ENCODE measurements at places on chromosomes 12 and 14.

- DNase-seq: no peak
Observed at GRCh38 chr14:21933681-21934080, 260.1 kb upstream of the OR4E1 start.

- DNase-seq: no peak
Observed at GRCh38 chr14:58078068-58078467, 73.9 kb downstream of the ARMH4 start.

DNA sequence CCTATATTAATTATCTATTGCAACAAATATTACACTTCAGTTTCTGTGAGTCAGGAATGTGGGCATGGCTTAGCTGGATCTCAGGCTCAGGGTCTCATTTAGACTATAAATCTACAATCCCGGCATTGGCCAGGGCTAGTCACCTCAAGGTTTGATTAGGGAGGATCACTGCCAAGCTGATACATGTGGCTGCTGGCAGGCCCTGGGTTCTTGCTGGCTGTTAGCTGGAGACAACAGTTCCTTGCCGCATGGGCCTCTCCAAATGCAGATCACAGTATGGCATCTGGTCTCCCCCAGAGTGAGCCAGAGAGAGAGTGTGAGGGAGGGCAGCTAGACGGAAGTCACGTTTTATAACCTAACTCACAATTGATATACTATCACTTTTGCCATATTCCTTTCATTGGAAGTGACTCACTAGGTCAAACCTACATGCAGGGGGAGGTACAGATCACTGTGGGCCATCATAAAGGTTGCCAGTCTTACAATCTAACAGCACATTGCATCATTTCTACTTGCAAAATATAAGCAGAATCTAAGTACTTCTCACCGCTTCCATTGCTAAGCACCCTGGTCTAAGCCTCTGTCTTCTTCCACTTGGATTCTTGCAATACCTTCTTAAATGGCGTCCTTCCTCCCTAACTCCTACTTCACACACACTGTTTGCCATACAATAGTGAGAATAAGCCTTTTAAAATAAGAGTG is 174.0 kb upstream of the ARHGAP5 start:
- DNase-seq: no peak

- DNase-seq: no peak
Observed at GRCh38 chr14:35858521-35859209, 32.5 kb downstream of the BRMS1L start.

DNA sequence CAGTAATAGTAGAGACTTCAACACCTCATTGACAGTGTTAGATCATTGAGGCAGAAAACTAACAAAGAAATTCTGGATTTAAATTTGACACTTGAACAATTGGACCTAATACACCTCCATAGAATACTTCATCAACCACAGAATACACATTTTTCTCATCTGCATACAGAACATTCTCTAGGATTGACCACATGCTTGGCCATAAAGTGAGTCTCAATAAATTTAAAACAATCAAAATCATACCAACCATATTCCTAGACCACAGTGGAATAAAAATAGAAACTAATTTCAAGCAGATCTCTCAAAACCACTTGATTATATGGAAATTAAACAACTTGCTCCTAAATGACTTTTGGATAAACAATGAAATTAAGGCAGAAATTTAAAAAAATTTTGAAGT is 82.3 kb downstream of the SLC38A4 start:
- DNase-seq: no peak

DNA sequence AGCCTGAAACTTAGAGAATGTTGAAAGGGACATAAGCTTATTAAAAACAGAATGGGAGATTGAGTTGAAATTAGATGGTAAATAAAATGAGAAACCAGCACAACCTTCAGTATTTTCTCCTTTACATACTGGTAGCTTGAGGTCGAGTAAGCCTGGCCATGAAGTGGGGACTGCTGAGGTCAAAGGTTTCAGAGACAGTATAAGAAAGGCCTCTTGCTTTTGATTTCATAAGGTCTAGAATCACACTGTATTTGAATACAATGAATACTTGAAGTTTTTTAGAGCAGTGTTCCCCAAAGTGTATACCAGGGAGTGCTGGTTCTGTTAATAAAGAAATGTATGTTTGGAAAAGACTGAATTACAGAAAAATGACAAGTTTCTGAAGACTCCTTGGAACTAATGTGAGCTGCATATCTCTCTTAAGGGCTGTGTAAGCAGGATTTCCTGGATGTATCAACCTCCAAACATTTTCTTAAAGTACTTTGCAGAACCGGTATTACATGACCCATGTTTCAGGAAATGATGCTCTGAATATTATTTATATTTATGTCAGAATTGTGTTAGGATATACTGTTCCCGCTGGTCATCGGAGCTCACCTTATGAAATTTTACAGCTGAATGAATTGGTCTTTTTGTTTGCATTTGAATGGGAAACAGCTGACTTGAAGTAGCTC is 85.0 kb downstream of the AKAP6 start:
- no peak for DNase-seq

- no peak for DNase-seq
Observed at GRCh38 chr14:55583942-55584468, 4.0 kb downstream of the KTN1 start.

DNA sequence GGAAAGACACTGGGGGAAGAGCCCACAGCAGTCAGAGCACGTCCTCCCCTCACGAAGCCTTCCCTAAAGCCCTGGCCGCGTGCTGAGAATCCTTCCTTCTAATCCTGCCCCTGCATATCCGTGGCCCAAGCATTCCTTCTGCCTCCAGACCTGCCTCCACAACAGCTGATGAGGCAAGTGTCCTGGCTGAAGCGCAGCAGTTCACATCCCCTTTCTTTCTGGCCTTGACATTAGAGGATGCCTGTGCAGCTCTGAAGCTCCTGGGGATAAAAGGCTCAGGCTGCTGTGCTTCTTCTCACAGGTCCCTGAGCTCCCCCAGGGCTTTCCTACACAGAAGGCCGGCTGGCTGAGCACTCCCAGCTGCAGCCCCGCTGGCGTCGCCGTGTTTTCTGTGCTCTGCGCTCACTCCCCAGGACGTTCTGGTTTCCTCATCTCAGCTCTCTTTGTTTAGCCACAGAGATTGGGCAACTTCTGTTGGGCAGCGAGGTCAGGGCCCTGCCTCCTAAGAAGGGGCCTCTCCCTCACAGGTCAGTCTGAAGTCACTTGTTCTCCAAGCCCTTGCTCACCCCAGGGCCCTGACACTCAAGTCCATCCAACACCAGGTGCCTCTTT is 45.8 kb downstream of the NINJ2 start:
- no peak for DNase-seq

GRCh38 chr12:108576660-108577234 is 14.4 kb downstream of the ISCU start:
- DNase-seq: no peak

- DNase-seq: no peak
Observed at GRCh38 chr14:75249958-75250336, 28.7 kb upstream of the FOS start.

DNA sequence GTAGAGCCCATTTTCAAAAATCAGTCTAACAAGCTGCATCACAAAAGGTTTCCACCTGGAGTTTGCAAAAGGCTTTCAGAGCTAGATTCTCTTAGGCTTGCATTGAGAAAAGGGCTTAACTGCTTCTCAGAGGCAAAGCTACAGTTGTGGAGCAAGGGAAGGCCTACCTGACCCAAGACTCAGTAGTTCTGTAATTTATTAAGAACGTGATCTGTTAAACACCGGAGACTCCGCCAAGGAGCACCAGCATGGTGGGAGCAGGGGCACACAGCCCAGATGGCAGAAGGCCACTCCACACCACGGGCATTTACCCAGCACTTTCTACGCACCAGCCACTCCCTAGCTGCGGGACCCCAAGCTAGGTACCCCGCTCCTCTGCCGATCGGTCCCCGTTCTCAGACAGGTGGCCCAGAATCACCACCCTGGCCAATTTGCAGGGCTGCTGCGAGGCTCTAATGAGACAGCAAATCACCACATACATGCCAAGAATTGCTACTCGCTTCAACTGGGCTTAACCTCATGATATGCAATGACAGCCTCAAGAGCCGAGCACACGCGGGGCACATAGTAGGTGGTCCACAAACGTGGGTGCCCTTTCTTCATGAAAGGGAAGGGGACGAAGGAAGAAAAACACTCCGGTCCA is 1.5 kb downstream of the ITPK1 start:
- DNase-seq: no peak

DNA sequence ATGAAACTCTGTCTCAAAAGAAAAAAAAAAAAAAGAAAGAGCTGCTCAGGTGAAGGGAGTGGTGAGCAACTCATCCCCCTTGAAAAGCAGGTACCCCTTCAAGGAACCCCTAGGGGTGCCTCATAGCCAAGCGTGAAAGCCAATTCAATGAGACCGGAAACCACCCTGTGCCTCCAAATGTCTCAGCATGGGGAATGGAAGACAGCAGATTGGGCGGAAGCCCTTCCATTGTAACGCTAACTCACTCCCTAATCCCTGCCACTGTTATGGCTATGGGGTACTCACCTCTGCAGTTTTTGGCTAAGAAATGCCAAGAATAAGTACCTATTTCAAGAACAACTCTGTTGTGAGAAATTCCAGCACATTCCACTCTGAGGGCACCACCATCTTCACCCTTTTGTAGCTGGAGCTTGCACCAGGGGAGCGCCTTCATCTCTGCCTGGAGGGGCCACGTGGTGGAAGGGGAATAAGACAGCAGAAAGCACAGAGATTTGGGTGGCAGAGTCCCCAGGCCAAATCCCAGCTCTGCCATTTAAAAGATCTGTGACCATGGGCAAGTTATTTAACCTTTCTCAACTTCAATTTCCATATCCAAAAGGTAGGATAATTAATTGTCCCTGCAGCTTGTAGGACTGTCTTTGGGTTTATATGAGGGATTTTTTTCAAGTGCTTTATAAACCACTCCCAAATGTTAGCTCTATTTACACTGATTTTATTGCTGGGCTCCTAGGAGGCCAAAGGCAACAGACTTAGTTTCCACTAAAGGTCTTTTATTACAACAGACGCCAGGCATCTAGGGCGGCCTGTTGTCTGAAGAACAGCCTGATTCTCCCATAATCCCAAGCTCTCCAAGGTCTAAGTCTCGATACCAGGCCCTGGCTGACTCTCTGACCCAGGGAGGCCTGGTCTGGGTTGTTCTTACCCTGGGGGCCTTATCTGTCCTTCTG is 63.9 kb downstream of the ITPK1 start:
- no peak for DNase-seq

DNA sequence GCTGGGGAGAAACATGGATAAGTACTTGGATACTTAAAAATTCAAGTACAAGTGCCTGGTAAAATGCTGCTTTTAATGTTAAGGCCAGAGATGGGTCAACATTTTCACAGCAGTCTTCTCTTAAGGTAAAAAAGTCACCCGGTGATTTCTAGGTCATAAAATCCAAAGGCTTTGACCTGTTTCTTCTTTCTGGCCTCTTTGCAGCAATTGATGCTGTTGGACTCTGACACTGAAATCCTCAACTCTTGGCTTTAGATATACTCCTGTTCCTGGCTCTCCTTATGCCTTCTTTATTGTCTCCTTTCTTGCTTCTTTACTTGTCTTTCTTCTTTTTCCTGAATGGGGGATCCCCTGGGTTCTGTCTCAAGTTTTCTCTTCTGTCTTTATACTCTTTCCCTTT is 189.2 kb downstream of the SSPN start:
- DNase-seq: no peak

DNA sequence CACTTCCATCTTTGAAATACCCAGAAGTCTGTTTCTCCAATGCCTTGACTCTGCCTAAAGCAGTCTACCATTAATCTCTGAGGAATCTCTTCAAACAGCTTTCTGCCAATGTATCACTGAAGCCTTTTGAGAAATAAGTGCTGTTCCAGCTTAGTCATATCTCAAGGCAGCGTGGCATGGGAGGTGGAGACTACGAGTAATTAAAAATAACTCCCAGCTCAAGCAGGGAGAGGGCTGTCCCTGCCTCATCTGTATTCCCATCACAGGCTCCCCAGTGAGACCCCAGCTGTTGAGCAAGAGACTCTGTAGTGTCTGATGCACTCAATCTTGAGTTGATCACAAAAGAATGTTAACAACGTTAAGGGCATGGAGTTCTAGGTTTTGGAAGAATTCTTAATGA is 700.6 kb downstream of the DIO2 start:
- no peak for DNase-seq

DNA sequence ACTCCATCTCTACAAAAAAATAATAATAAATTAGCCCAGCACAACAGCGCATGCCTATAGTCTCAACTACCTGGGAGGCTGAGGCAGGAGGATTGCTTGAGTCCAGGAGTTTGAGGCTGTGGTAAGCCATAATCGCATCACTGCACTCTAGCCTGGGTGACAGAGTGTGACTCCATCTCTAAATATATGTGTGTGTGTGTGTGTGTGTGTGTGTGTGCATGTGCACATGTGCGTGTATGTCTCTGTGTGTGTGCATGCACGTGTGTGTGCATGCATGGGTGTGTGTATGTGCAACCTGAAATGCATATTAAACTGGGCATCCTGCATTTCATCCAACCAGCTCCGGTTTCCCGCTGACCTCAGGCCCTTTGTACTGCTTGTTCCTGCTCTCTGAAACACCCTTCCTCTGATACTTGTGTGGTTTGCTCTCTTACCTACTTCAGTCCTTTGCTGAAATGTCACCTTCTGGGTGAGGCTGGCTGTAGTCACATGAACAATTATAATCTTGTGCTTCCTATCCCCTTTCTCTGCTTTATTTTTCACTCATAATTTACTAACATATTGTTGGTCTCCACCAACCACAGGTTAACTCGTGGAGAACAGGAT is 46.9 kb downstream of the PHLDA1 start:
- DNase-seq: no peak

- no peak for DNase-seq
Observed at GRCh38 chr12:41277100-41277945, 89.2 kb downstream of the PDZRN4 start.

DNA sequence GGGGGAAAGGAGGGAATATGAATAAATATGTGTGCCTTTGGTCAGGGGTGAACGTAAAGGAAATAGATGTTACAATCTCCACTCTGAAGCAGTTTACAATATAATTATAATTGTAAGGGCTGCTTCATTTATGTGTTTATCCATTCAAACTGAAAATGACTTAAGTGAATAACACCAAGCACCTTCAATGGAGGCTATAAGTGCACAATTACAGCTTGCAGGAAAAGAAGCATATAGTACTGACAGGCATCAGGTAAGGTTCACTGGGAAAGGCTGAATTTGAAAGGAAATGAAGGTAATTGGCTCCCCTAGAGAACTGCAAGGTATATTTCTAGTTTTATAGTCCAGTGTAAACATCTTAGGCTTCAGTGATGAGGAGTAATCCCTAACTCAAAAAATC is 192.7 kb downstream of the STXBP6 start:
- no peak for DNase-seq

All from cortex of kidney (tissue), 1 donor.